ENCODE measurements at places on chromosomes 1 and 21.
A peak's percentile ranks its signal among the peaks of the same experiment; 100 is the strongest.

GRCh38 chr1:102365071-102365470, 368.3 kb upstream of the OLFM3 start:
- DNase-seq: no peak

- DNase-seq: no peak
Observed at GRCh38 chr1:29125237-29125641, 1.5 kb upstream of the TMEM200B start.

- DNase-seq: no peak
Observed at GRCh38 chr1:186993996-186994395, 165.2 kb downstream of the PLA2G4A start.

DNA sequence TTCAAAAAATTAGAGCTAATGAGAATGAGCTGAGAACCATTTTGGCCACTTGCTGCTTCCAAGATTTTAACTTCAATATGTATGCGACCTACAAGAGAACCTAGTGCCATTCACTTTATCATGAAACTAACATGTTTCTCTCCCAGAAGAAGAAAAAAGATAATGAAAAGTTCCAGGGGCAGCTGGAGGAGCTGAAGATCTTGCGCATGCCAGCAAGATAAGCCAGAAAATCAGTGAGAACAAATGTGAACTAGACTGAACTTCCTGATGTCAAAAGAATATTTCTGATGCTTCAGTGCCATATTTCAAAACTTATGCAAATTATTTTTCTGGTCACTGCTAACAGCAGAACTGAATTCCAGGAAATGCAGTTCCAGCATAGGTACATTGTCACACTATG, 1265.1 kb downstream of the BRINP3 start:
- DNase-seq: no peak

DNA sequence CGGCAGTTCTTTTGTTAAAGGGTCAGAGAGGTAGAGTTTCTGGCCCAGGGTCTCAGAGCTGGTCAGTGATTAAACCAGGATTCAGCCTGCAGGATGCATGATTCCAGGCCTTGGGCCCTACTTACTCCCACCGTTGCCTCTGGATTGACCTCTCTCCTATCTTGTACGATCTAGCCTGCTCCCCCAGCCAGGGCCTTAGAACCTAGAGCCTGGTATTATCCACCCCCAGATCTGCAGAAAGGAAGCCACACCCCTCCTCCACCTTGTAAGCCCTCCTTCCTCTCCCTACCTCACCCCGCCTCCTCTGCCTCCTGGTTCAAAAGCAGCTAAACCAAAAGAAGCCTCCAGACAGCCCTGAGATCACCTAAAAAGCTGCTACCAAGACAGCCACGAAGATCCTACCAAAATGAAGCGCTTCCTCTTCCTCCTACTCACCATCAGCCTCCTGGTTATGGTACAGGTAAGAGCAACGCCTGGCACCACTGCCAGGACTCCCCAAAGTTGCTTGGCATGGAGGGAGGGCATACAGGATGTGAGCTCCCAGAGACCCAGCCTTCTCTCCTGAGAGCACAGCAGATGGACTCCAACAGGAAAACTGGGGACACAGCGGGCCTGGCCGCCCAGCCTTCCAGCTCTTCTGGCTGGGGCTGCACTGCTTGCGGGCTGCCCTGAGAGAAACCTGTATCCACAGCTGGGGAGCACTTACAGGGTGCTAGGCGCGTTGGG, at the start of gene CD52:
CD52 (plus strand) TSS at position 347 of the 726 bp plus-strand sequence; CDS start at position 407, 60 bp downstream.
- DNase-seq: peak; percentile 54

- no peak for DNase-seq
Observed at GRCh38 chr1:5110508-5110907, 456.1 kb downstream of the AJAP1 start.

GRCh38 chr21:22224261-22224660, 1226.1 kb downstream of the NCAM2 start:
- DNase-seq: no peak

DNA sequence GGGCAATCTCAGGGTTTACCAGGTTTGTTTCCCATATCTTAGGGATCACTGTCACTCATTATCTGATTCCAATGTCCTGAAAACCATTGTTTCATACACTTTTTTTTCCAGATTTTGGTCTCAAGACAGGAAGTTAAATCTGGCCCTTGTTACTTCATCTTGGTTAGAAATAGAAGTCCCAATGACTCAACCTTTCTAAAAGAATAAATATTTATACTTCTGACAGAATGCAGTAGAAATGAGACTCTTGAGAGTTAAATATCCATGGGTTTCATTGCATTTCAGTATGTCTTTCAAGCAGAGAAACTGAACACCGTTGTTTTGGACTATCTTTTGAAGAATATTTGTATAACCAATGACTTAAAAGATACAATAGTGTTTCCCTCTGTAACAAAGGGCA, 19.8 kb upstream of the VCAM1 start:
- DNase-seq: no peak

GRCh38 chr21:26833460-26833939, 11.7 kb downstream of the ADAMTS1 start:
- DNase-seq: no peak

DNA sequence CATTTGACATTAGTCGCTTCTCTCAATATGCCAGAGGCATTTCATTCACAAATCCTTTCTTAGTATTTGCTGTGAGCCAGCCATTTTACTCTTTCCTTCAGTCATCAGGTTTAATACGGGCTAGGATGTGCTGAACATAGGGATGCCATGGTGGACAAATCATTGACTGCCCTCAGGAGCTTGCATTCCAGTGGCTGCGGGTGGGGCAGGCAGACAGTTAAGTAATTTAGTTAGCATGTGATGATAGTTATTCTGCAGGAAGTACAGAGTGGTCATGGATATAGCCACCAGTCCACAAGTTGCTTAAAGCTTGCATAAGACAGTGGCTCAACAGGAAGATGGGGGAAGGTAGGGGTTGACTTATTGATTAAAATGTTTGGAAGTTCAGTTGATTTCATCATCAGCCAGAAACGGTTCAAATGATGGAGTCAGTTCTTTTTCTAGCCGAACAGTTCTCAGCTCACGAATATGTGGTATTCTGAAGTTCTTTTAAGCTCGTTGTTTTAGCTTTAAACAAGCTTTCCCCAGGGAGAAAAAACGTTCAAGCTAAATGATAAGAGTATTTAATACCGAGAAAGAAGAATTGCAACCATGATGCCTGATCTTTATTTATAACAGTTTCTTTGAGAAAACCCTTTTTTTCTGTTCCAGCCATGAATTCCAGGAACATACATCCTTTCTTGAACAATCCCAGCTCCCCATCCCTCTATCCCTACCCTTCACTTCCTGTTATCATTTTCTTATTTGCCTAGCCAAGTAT, 1.4 kb downstream of the SLC22A15 start:
- no peak for DNase-seq

DNA sequence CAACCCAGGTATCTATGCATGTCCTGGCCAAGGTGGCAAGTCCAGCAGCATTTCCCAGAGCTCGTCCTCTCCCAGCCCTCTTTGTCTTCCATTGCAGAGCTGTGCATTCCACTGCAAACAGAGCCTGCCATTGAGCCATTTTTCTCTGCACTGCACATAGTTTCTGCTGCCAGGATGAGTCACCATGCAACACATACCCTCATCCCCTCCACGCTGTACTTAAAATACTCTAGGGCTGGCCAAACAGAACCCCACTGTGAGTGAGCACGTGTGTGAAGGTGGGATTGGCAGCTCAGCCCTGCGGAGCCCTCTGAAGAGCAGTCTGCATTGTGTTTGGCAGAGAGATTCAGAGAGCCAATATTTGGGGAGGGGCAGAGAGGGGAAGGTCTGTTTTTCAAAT, 3.9 kb upstream of the ATP1B1 start:
- DNase-seq: no peak

- no peak for DNase-seq
Observed at GRCh38 chr1:161502641-161503393, 2.4 kb upstream of the FCGR2A start.

GRCh38 chr1:169514566-169515270, 29.0 kb upstream of the SLC19A2 start:
- no peak for DNase-seq

DNA sequence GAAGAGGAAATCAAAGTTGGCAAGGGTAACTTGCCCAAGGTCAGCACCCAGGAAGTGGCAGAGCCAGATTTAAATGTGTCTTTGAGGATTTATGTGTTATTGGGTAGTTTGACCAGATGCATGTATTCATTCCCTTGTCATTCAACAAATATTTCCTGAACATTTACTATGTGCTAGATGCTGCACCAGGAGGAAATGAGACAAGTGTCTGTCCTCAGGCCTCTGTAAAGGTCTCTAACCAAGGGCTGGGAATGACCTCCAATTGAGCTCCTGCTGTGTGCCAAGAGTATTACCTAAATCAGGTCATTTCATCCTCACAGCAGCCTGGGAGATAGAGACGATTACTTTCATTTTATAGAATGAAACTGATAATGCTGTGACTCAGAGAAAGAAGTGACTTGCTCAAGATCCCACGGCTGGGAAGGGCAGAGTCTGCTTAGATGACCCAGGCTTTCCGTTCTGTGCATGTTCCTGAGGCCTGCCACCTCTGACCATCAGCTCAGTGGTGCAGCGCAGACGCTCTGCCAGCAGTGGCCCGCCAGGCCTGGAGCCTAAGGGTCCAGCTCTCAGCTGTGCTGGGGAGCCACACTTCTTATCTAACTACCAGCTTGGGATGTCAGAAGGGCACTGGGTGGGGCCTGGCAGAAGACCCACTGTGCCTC, 3.5 kb upstream of the TTC22 start:
- DNase-seq: no peak

DNA sequence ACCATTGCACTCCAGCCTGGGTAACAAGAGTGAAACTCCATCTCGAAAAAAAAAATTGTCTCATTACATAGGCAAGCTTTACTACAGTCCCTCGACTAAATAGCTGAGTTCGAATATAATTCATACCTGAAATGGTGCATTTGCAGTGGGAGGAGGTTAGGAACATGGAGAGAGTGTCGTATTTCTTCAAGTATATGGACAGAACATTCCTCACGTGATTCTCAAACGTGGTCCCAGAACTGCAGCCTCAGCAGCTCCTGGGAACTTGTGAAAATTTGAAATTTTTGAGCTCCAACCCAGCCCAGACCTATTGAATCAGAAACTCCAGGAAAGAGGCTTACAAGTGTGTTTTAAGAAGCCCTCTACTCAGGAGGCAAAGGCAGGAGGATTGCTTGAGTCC, 7.2 kb downstream of the CDA start:
- no peak for DNase-seq

DNA sequence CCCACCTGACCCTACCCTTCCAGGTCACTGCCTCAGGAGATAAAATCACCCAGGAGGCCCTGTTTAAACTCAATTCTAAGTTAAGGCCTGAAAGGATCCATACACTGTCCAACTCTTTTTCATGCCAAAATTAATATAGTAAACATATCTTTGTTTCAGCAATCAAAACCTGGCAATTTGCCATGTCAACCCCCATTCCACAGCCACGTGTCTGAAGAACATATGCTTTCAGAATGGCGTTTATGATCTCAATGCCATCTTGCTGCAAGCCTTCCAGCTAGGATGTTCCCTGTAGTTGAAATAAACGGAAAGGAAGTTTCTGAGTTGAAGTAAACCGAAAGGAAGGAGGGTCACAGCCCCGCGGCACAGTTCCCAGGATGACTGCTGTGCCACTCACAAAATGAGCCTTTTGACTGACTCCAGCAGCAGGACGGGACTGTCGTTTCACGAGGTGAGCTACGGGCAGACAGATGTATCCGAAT, 472.0 kb downstream of the SMYD3 start:
- no peak for DNase-seq

GRCh38 chr1:221084681-221085080, 205.4 kb downstream of the HLX start:
- no peak for DNase-seq

DNA sequence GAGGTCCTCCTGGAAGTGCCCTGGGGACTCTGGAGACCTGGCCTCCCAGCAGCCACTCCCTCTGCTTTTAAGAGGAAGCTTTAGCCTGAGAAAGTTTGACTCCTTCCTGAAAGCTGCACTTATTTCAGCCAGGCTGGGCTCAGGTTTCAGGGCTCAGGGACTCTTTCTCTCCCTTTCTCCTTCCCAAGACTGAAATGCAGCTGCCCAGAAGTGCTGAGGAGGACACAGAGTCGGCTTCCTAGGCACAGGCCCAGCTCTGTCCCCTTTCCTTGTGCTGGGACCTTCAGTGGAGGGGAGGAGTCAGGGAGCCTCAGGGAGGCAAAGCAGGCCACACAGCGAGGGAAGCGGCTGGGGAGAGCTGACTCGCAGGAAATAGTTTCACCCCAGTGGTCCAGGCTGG, 137.3 kb downstream of the NAV1 start:
- DNase-seq: no peak

DNA sequence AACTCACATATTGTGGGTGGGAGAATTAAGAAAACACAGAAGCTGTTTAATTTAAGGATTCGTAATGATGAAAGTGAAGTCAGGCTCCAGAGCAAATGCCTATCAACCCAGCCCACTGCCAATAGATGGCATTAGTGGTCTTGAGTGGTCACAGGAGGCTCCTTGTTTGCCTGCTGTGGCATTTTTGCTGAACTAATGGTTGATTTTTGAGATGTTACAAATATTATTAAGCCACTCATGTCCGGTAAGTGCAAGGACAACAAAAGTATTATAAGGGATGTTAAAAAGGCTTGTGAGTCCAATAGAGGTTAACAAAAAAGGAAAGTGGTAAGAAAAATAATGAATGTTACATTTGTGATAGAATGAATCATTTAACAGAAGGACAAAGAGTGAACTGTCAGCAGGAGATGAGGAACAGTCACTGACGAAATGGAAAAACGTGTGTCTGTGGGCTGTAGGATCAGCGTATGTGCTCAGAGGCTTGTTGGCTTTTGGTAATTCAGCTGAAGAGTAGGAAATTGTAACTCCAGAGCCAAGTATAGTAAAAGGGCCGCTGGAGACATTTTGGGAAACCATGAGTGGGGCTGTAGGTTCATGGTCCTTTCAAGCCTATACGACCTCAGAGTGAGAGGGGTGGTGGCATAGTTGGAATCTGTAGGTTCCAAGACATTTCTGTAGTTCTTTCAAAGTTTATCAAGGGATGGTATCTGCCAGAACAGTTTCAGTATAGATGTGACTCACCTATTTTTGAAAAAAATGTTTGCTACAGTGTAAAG, 11.2 kb downstream of the SFT2D2 start:
- DNase-seq: peak; percentile 76

DNA sequence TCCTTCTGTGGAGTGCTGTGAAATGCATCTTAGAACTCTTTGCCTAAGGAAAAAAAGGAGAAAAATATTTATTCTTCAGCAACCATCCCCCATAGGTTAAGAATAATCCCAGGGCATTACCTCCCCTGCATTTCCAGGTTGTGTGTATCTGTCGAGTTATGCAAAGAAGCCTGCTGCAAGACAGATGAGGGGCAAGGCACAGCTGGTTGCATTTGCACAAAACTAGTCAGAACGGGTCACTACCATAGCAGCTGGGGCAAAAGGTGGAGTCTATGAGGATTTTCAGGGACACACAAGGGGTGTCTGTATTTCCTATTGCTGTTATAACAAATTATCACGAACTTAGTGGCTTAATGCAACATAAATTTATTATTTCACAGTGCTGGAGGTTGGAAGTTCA, 443.4 kb upstream of the C1orf87 start:
- no peak for DNase-seq

Data from T-helper 1 cell (primary cell).